Memory B cell (primary cell): ENCODE measurements at places on chromosomes 6 and 20.

- H3K4me3 ChIP-seq: no peak overlapping the region
- H3K36me3 ChIP-seq: no peaks in the 10 kb centered on the region
- no peak for DNase-seq
- H3K27ac ChIP-seq: no peak overlapping the region
- H3K27me3 ChIP-seq: no peaks in the 10 kb centered on the region
Measured at GRCh38 chr20:25300496-25301170, 52.7 kb downstream of the PYGB start.

GRCh38 chr6:165894171-165894825 is 231.3 kb upstream of the PDE10A start:
- H3K27me3 ChIP-seq: peaks cover 16% of the 10 kb centered on the region
- no peak overlapping the region for H3K4me3 ChIP-seq
- H3K4me1 ChIP-seq: no peaks in the 10 kb centered on the region
- DNase-seq: no peak

- H3K27me3 ChIP-seq: peaks cover 6% of the 10 kb centered on the region
- no peaks in the 10 kb centered on the region for H3K4me1 ChIP-seq
- H3K4me3 ChIP-seq: no peak overlapping the region
- DNase-seq: no peak
- H3K27ac ChIP-seq: no peak overlapping the region
Measured at GRCh38 chr20:59779656-59780380, 153.6 kb downstream of the SYCP2 start.

DNA sequence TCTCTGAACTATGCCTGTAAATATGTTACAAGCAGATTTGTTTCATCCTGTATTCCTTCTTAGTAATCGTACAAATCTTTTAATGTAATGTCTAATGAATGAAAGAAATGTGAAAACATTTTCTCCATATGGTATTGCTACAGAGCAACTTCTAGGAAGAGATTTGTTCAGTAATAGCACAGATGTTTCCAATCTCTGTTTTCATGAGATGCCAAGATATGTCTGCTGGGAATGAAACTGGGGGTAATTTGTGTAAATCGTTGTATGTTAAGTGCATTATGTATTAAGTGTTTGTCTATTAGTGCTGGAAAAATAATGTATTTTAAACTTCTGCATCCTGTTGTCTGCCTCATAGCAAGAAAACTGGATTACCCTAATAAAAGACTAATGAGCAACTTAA is 722.2 kb upstream of the EYS start:
- no peak for DNase-seq
- H3K36me3 ChIP-seq: no peaks in the 10 kb centered on the region
- H3K27ac ChIP-seq: no peak overlapping the region
- no peaks in the 10 kb centered on the region for H3K27me3 ChIP-seq

DNA sequence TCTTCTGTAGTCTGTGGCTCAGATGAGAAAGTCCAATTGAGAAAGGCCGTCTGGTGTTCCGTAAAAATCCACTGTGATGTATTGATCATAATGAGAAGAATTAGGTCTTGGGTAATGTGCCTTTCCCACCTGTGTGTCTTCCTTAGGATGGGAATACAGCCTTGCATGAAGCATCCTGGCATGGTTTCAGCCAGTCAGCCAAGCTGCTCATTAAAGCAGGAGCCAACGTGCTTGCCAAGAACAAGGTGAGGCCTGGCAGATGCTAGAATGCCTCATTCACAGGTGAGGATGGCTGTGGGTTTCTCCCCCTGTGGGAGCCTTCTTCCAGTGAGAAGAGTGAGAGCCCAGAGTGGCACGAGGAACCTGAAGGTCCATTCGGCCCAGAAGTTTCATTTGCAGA is 32.7 kb downstream of the LYRM2 start:
- no peaks in the 10 kb centered on the region for H3K27me3 ChIP-seq
- DNase-seq: no peak
- H3K27ac ChIP-seq: no peak overlapping the region

DNA sequence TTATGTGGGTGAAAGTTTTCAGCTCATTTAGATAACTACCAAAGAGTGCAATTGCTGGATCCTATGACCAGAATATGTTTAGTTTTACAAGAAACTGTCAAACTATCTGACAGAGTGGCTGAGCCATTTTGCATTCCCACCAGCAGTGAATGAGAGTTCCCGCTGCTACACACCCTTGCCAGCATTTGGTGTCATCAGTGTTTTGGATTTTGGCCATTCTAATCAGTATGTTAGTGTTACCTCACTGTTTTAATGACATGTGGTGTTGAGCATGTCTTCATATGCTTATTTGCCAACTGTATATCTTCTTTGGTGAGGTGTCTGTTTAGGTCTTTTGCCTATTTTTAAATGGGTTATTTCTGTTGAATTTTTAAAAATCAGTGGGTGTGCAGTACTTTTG is 120.9 kb downstream of the CFAP61 start:
- H3K27me3 ChIP-seq: peaks cover 7% of the 10 kb centered on the region
- H3K4me3 ChIP-seq: no peak overlapping the region
- H3K4me1 ChIP-seq: no peaks in the 10 kb centered on the region
- H3K27ac ChIP-seq: no peak overlapping the region

DNA sequence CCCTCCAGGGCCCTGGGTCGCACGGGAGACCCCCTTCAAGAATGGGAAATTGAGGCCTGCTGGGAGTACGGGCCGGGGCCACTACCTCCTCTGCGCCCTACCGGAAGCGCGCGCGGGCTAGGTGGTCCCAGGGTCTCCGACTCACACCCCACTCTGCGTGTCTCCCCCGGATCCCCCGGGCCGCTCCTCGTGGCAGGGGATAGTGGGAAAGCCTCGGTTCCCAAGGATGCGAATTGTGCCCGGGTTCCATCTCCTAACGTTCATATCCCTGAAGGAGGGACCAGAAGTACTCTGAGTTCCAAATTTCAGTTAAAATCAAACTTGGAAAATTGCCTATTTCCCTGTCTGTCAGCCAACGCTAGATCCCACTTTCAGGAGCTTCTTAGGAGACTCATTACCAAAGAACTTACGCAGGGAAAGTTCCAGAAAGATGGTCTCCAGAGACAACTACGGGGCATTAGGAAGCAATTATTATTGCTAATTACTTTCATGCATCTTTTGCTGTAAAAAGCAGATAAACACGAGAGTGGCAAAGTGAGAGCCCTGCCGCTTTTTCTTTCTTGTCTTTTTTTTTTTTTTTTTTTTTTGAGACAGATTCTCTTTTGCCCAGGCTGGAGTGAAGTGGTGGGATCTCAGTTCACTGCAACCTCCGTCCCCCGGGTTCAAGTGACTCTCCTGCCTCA is 858 bp downstream of the FAM83D start:
- DNase-seq: no peak
- H3K4me3 ChIP-seq: peak overlapping the region; percentile 80
- H3K4me1 ChIP-seq: peaks cover 17% of the 10 kb centered on the region
- no peak overlapping the region for H3K27ac ChIP-seq
- peaks cover 5% of the 10 kb centered on the region for H3K27me3 ChIP-seq

- H3K27ac ChIP-seq: peak overlapping the region; percentile 76
- peaks cover 27% of the 10 kb centered on the region for H3K4me1 ChIP-seq
- peak; percentile 69 for DNase-seq
- H3K27me3 ChIP-seq: peaks cover 26% of the 10 kb centered on the region
Measured at GRCh38 chr6:170295510-170296422, 4.9 kb upstream of the DLL1 start.

- H3K27ac ChIP-seq: peak overlapping the region; percentile 100
- no peaks in the 10 kb centered on the region for H3K36me3 ChIP-seq
- H3K27me3 ChIP-seq: peaks cover 6% of the 10 kb centered on the region
Measured at GRCh38 chr6:44266347-44266746, 996 bp upstream of the NFKBIE start.

GRCh38 chr6:149317644-149318571 is at the start of gene TAB2:
TAB2 (plus strand) TSS chr6:149317712; CDS start chr6:149369998, 52,286 bp downstream.
- H3K4me3 ChIP-seq: peak within 1 kb of the TSS; percentile 90
- peak within 1 kb of the TSS; percentile 91 for H3K27ac ChIP-seq
- peaks cover 3% of the 10 kb centered on the region for H3K27me3 ChIP-seq
- H3K36me3 ChIP-seq: no peaks in the 10 kb centered on the region
- DNase-seq: peak; percentile 68
